ENCODE measurements at places on chromosomes 1 and 21.

- no peak for DNase-seq
Measured at GRCh38 chr1:222886194-222886854, 71.5 kb downstream of the DISP1 start.

DNA sequence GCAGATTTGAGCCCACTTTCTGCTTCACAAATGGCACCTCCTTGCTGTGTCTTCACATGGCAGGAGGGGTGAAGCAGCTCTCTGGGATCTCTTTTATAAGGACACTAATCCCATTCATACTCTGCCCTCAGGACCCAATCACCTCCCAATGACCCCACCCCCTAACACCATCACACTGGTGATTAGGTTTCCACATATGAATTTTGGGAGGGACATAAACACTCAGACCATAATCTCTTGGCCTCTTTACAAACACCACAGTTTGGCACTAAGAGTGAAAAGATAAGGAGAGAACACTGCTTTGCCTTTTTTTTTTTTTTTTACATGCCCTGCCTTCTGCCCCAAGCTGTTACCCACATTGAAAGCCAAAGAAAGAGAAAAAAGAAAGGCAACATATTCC is 166.2 kb upstream of the NFIA start:
- no peak for DNase-seq

DNA sequence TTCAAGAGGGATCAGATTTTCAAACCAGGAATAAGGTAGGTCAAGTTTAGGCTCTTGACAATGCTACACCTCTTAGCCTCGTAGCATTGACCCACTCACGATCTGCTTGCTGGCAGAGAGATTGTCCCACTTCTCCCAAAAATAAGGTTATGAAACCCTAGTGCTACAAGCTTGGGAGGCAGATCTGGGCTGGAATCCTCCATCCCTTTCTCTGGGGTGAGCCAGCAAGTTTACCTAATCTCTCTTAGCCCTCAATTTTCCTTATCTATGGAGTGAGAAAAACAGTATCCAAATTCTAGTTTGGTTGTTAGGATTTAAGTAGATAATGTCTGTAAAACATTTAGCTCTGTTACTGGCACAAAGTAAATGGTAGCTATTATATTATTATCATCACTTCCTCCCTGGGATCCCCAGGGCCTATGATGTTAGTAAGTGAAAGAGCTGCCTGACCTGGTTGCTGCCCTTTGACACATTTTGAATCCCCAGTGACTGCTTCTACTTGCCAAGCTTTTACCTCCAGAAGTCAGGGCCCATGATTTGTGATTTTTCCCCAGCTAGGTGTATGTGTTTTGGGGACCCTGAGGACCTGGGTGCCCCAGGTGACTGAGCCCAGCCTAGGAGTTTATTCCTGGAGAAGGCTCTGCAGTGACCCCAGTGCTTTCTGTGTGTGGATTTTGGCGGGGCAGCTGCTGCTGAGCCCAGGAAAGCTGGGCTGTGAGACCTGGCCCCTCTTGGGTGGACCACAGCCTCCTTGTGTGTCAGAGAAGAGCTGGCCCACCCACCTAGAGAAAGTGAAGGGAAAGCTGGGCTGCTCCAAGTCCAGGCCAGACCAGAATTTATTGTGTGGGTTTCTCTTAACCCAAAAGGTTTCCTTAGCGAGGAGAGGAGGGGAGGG is 48.2 kb upstream of the VANGL1 start:
- DNase-seq = no peak

- DNase-seq = no peak
Measured at GRCh38 chr21:44785620-44786335, 15.8 kb downstream of the UBE2G2 start.

DNA sequence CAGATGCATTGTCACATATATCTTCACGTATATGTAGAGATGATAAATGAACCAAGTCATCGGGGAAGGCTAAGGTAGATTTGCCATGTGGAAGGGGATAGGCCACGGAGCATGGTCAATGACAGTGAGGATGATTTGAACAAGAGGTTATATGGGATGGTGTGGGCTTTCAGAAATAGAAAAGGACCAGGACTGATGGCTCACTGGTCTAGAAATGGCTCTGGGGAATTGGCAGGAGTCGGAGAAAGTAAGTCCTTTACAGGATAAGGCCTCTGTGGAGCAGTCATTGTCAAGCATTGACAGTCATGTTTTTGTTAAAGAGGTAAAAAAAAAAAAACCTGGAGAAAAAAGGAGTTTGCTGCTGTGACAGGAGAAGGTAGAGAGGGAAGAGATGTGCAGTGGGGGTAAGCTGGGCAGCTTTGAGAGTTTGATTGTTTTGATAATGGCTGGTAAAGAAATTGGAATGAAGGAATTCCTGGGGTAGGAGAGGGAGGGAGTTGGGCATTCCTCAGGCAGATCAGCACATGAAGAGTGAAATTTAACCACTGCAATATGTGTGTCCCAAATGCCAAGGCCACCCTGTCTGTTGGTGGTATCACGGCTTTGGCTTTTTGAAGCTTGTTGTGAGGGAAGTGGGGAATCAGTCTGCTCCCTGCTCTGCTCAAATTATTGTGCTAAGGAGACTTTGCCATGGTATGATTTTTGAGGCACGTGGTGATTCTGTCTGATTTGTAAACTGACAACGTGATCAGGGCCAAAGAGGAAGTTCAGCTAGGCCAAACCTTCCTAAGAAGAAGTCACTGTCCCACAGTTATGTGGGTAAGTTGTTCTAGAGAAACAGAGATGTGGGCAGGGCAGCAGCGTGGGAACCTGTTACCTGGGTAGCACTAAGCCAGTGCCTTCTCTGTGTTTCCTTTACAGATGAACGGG is 26.0 kb downstream of the MACF1 start:
- no peak for DNase-seq

DNA sequence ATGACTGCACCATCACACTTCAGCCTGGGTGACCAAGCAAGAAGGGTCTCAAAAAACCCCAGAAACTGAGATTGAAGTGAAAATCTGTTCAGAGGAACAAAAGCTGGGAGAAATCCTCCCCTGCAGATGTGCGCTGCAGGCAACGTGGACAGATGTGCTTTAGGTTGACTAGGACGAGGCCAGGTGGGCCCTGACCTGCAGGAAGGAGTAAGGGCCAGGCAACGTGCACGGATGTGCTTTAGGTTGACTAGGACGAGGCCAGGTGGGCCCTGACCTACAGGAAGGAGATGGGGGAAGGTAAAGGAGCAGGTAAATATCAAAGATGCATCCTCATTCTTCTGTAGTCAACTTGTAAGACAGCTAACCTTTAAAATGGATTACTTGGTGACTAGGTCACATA is 2.5 kb upstream of the KRTAP12-1 start:
- DNase-seq = no peak

All from NCI-H1930 (cell line).